GM06990 (cell line): ENCODE measurements at places on chromosomes 1 and 21.

GRCh38 chr1:98355656-98356383 lies 305.7 kb upstream of the SNX7 start:
- no peak for DNase-seq

DNA sequence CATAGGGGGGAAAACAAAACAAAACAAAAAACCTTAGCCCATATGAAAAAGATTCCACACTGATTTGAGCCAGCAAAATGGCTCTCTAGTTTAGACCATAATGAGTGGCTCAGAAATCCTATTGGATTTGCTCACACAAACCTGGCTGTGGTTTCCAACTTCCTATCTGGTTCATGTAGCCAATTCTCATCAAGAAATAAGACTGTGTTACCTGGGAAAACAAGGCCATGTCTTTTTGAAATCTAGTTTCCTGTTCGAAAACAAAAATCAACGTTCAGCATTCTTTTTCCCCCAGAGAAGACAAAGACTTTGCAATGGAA lies 69.2 kb downstream of the TBX15 start:
- DNase-seq, result no peak

DNA sequence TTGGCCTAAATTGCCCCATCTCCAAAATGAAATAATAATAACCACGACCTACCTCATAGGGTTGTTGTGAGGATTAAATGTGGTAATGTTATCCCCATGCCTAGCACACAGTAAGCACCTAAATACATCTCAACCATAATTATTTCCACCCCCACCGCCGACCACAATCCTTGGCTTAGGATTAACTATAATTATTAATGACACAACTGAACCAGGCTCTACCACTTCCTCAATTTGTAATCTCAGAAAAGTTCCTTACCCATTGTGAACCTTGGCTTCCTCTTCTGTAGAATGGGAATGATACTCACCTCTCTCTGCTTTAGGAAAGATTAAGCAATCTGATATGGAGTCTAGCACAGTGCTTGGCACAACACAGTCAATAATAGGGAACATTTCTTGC lies 44.3 kb upstream of the TACSTD2 start:
- no peak for DNase-seq

- DNase-seq, result no peak
Measured at GRCh38 chr21:36639769-36640168, 59.1 kb upstream of the SIM2 start.

DNA sequence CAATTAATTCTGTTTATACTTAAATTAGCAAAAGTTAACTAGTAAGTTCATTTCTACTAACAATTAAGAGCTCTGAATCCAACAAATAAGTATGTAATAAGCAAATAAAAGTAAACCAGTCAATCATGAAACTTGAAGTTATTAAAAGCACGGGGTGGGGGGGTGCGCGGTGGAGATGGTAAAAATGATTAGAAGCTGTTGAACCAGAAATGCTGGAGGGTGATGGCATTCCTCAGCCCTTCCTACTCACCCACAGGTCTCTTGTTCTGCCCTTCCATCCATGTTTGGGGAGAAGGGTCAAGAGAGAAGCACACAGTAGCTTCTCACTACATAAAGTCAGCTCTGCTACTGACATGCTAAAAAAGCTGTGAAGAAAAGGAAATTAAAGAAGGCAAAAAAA lies 63.5 kb downstream of the AKT3 start:
- DNase-seq, result no peak

- DNase-seq, result no peak
Measured at GRCh38 chr1:1972976-1973715, 30.4 kb downstream of the CFAP74 start.

DNA sequence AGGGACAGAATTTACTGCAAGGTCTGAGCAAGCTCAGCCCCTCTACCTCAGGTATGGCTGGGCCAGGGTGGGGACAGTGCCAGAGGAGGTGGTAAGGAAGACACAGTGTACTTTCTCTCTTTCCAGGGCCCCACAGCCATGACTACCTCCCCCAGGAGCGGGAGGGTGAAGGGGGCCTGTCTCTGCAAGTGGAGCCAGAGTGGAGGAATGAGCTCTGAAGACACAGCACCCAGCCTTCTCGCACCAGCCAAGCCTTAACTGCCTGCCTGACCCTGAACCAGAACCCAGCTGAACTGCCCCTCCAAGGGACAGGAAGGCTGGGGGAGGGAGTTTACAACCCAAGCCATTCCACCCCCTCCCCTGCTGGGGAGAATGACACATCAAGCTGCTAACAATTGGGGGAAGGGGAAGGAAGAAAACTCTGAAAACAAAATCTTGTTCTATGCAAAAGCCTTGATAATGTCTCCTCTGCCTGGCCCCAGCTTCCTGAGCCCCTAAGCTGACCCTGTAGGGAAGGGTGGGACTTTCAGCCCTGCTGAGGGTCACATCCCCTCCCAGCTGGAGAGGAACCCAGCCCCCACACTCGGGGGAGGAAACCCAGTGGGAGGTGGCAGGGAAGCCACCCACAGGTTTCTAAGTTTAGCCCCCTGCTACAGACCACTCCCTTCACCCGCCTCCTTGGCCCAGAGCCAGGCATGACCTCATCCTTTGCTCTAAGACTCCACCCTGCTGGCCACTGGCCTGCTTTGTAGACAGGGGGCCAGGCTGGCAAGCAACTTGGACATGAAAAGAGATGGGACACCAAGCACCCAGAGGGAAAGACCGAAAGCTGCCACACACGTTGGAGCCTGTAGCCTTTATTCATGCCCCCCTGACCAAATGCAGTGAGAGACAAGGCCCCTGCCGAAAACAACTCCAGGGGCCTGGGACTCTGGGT lies 6.4 kb downstream of the RHOC start:
- DNase-seq, result peak; percentile 75

DNA sequence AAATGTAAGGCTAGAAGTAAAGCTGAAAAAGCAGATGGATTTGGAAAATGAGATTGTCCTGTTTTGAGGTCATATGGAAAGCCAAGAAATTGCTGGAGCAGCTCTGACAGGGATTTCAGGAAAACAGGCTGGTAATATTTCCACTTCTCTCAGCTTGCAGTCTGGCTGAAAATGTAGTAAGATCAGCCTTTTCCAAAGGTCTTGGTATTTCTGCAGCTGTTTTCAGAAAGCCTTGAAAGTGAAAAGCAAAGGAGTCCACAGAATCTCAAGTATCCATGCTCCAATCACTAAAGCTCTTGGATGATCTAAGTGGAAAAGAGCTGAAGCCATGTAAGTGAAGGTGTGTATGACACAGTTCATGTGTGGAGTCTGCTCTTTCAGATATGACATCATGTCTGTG lies 41.6 kb upstream of the APOBEC4 start:
- DNase-seq, result no peak

DNA sequence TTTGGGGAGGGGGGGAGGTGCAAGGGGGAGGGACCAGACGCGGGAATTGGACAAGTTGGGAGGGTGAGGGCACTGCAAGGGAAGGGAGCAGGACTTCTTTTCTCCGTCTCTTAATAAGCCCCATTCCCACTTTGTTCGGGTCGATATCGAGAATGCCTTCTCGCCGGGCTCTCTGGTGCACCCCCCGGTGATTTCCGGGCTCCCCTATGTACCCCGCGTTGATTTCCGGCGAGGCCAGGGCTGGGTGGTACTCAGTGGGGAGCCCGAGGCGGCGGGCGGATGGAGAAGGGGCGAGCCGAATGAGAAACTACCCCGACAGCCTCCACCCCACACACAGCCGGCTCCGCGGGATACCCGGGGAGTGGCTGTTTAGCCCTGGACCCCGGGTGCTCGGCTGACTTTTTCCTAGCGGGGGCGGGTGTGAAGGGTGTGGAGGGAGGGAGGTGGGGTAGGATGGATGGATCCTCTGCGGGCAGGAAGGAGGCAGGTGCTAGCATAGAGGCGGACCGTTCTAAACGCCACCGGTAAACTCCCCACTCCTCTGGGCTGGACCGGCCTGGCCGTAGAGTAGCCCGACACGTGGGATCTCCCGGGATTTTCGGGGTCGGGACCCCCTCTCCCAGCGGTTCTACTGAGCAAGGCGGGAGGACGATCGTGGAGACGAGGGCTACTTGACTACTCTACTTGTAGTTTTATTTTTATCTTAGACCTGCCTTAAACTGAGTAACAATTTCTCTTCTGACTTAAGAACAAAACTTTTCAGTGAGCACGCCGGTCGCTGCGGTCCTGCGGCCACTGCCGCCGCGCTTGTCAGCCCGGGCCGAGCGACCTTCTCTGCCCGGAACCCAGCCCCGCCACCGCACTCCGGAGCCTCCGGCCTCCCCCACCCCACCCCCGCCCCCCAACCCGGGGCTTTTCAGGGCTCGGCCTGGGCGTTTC lies 1.0 kb downstream of the RNF220 start:
- peak; percentile 42 for DNase-seq

- peak; percentile 26 for DNase-seq
Measured at GRCh38 chr1:246002725-246003441, 504.2 kb downstream of the SMYD3 start.

- no peak for DNase-seq
Measured at GRCh38 chr1:203521812-203522211, 27.9 kb downstream of the OPTC start.

DNA sequence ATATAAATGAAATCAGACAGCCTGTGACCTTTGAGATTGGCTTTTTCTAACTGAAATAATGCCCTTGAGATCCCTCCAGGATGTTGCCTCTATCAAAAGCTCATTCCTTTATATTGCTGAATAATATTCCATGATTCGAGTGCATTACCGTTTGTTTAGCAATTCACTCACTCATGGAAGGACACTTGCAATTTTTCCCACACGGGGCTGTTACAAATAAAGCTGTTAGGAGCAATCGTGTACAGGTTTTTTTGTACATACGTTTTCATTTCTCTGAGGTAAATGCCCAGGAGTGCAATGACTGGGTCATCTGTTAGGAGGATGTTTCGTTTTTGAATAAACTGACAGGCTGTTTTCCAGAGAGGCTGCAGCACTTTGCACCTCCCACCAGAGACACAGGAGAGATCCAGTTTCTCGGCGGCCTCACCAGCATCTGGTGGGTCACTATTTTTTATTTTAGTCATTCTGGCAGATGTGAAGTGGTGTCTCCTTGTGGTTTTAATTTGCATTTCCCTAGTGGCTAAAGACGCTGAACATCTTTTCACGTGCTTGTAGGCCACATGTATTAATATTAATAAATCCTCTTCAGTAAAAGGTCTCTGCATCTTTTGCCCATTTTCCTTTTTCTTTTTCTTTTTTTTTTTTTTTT lies 11.0 kb downstream of the PRDM15 start:
- DNase-seq, result peak; percentile 59

DNA sequence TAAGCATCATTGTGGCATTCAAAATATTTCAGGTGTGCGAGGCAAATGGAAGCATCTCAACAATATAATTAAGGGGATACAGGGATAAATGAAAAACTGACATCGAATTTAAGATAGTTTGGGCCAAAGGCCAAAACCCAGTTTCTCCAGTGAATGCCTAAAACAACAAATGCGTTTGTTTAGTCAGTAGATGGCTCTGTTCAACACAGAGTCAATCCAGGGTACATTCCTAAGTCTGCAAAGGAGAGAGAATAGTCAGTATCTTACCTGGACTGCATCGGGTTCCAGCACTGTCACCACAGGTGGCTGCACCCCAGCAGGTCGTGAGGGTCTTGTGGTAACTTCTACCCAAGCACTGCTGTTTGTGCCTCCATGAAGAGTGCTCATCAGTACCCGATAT lies 321.1 kb downstream of the KCTD3 start:
- no peak for DNase-seq

DNA sequence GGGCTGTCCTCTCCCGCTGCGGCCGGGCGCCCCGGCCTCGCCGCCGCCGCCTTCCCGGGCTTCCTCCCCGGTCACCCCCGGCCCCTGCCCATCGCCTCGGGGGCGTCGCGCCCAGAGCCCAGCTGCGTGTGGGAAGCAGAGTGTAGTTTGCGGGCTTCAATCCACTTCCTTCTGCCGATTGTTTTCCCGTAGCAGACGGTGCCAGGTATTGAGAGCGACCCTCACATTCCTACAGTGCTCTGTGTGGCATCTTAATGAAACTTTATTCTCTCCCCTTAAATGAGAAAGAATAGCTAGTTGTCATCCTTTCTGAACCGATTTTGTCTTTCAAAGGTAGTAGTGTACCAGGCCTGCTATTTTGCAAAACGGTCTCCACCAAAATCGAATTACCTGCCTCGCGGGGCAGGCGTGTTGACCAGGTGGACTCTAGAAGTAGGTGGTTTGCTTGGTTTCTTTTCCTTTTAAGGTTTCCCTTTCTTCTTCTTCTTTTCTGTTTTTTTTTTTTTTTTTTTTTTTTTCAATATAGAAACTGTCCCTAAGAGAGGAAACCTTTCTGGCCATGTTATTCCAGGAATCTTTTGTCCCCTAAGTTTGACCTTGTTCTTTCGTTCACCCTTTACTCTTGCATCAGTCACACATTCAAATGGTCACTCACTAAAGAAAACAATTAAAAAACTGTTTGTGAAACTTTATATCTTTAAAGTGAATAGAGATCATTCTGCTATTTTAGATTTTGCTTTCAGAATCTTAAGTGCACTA lies 881 bp downstream of the USP25 start:
- no peak for DNase-seq

GRCh38 chr1:7252411-7253117 lies 467.3 kb downstream of the CAMTA1 start:
- no peak for DNase-seq
